ENCODE measurements at places on chromosomes 2 and 18.

DNA sequence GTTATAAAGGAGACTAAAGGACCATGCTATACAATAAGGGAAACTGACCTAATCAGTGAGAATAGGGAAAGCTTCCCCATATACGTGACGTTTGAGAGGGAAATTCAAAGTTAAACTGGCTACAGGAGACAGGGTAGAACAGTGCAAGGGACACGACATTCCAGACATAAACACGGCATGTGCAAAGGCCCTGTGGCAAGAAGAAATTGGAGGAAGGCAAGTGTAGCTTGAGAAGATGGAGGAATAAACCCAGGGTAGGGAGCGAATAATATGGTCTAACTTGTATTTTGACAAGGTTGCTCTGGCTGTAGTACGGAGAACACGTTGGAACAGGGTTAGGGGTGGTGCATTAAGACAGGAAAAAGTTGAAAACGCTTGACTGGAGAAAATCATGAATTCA lies 49.8 kb upstream of the RIOK3 start:
- no peak for DNase-seq

GRCh38 chr2:32718752-32719151 lies 90.9 kb downstream of the TTC27 start:
- no peak for DNase-seq

GRCh38 chr2:10338270-10339188 lies 35.8 kb downstream of the HPCAL1 start:
- peak; percentile 21 for DNase-seq

GRCh38 chr2:60439219-60439974 lies 114.1 kb downstream of the BCL11A start:
- DNase-seq, result no peak

DNA sequence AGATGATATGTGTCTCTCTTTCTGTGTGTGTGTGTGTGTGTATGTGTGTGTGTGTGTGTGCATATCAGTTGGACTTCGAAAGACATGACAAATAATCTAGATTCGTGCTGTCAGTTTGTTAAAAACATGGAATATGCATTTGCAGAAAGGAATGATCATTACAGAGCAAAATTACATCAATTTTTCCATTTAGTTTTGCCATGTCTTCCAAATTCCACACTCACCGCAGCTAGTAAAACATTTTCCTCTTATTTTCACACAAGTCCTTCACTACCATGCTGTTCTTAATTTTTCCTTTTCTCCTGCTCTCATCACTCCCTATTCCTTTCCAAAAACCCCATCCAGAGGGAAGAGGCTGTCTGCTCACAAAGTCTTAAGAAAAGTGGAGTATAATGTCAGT lies 1191.4 kb upstream of the SLC39A10 start:
- no peak for DNase-seq

DNA sequence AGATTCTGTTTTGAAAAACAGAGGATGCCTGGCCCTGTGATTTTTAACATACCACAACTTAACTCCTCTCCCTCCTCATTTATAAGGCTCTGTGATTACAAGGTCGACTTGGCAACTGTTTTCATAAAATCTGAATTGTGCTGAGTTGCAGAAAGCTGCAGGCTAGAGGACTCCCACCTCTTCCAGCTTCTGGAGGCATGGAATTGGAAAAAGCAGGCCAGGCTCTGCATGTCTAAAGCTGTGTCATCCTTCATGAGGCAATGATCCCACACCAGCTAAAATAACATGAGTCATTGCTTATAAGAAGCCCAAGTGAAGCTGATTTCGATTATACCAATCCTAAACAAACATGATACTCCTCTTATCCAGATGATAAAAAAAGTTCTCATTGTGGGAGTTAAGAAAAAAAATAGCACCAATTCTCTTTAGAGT lies 11.7 kb downstream of the ARHGAP28 start:
- peak; percentile 28 for DNase-seq

- DNase-seq, result peak; percentile 3
These were observed 289.4 kb downstream of the ZEB2 start for GRCh38 chr2:144230448-144231085.

GRCh38 chr2:37566517-37566981 lies 104.9 kb downstream of the CDC42EP3 start:
- no peak for DNase-seq

DNA sequence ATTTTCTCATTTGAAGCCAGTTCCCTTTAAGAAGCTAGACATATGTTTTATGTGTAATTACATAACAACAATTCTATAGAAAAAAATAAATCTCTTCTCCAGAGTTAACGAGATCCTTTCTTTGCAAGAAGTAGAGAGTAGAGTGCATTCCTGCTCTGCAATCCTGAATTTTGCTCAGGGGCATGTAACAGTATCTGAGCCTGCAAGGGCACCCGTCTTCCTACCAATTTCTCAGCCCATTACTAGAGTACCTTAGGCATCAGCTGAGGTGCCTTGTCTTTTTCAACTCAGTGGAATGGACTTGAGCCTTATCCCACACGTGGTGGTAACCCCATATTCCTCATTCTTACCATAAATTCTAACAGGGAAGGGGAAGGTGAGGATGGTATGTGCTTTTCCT lies 205.9 kb downstream of the IKZF2 start:
- DNase-seq, result no peak

DNA sequence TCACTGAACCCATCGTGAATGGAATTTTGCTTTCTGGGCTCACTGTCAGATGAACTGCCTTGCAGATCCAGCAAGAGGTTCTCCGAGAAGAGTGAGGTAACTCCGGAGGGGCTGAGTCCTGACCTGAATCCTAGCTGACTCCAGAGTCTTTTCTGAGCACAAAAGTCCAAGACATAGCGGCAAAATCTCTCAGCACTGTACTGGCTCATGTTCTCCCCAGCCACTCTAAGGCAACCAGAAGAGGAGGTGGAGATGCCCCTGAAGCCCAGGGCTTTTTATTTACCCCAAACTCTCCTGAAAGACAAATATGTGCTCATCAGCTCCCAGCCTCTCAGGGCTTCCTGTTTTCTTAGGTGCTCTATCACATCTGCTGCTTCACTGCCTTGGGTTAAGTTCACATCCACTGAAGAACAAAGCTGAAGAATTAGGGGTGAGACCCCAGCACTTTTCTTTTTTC lies 221.8 kb downstream of the MREG start:
- DNase-seq, result no peak

- no peak for DNase-seq
These were observed 36.9 kb downstream of the TBC1D8 start for GRCh38 chr2:101114268-101114783.

DNA sequence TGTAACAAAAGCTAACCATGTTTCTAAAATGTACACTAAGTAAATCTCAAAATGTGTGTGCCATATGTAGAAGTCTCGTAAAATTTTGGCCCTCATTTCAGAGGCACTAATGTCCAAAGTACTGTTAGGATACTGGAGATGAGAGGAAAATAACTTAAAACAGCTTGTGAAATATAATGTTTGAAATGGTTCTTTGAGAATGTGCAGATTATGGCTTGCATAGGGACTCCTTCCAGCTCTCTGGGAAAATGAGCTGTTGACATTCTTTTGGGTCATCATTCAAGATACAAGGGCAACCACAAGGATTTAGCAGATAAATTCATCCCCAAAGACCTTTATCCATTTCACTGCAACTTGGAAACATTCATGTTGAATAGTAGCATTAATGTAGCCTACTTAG lies 38.1 kb upstream of the OTX1 start:
- no peak for DNase-seq

DNA sequence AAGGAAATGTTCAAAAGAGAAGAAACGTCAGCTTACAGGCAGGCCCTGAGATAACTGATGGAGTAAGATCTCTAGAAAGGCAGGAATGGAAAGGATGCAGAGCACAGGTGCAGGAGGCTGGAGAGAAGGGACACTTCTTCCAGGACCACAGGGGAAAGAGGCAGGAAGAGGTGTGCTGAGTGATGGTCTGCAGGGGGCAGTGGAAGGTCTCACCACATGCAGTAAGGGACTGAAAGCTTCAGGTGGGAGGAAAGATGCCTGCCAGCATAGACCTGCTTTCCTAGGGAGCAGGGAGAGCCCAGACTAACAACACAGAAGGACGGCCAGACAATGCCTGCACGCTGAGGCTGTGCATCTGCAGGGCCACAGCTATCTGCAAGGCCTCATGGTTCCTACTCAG lies 156.8 kb downstream of the L3MBTL4 start:
- no peak for DNase-seq

- DNase-seq, result no peak
These were observed 224.1 kb upstream of the CCDC150 start for GRCh38 chr2:196415384-196415783.

DNA sequence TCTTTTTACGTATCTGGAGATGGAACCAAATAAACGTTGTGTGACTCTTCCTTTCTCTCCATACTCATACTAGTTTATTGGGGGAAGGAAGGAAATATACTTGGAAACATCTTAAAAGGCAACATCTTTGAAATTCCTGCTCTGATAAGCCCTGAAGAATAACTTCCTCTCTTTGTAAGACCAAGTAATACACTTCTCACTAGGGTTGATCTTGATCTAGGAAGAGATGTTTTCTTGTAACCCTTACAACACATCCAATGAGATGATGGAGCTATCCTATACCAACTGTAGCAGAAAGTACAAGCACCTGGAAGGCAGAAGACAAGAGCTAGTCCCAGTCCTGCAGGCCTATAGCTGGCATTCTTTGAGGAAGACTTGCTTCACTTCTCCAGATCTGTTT lies 2.0 kb downstream of the ANKRD44 start:
- no peak for DNase-seq

GRCh38 chr2:216491793-216492596 lies 6.6 kb upstream of the RPL37A start:
- DNase-seq, result no peak

Data from RWPE1 (cell line).